ELR (cell line): ENCODE measurements at places on chromosomes 5 and 9.

- no peak for DNase-seq
These were observed 24.8 kb upstream of the PRDM9 start for GRCh38 chr5:23482642-23483041.

- DNase-seq, result peak; percentile 21
These were observed 6.6 kb downstream of the ISL1 start for GRCh38 chr5:51389577-51390463.

DNA sequence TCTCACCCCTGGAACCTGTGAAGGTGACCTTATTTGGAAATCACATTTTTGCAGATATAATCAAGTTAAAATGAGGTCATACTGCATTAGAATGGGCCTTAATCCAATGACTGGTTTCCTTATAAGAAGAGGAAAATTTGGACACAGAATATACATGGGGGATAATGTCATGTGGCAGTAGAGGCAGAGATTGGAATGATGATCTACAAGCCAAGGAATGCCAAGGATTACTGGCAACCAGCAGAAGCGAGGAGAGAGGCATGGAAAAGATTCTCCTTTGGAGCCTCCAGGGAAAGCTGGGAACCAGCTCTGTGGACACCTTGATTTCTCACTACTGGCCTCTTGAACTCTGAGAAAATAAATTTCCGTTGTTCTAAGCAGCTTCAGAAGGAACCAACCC is 20.2 kb upstream of the CEP78 start:
- no peak for DNase-seq

- no peak for DNase-seq
These were observed 34.0 kb downstream of the IDNK start for GRCh38 chr9:83656952-83657351.

DNA sequence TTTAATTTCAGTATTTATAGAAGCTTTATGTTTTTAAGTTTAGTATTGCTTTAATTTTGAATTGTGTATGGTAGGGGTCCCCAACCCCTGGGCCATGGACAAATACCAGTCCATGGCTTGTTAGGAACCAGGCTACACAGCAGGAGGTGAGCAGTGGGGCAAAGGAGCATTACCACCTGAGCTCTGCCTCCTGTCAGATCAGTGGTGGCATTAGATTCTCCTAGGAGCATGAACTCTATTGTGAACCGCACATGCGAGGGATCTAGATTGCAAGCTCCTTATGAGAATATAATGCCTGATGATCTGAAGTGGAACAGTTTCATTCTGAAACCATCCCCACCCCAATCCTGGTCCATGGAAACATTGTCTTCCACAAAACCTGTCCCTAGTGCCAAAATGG is 1.9 kb downstream of the C5 start:
- no peak for DNase-seq

GRCh38 chr9:75128535-75128934 is 40.2 kb downstream of the OSTF1 start:
- DNase-seq, result no peak

DNA sequence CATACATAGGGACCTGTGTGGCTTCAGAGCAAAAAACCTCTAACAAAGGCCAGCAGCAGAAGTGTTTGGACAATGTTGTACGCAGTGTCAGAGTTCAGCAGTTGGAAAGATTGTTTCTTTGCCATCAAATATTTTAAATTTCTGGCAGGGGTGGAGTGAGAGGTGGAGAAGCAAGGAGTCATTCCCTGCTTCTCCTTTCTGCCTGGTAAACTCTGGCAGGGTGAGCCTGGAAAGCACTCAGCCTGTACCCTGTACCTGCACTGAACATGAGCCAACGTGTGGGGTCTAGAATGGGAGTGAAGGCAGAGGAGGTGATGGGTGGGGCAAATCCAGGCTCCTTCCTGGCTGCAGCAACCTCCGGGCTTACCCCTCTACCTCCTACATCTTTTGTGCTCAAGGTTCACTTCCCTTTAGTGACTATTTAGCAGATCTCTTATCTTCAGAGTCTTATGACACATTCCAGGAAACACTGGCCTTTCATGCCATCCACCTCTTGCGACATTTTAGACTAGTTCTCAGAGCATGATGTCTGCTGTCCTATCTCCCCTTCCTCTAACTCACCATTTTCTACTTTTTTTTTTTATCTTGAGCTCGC is 445.0 kb upstream of the PIK3R1 start:
- DNase-seq, result no peak
